NCI-H2081 treated with DMSO at 0.1 percent for 48 hours (cell line): ENCODE measurements at places on chromosomes 5 and 9.

DNA sequence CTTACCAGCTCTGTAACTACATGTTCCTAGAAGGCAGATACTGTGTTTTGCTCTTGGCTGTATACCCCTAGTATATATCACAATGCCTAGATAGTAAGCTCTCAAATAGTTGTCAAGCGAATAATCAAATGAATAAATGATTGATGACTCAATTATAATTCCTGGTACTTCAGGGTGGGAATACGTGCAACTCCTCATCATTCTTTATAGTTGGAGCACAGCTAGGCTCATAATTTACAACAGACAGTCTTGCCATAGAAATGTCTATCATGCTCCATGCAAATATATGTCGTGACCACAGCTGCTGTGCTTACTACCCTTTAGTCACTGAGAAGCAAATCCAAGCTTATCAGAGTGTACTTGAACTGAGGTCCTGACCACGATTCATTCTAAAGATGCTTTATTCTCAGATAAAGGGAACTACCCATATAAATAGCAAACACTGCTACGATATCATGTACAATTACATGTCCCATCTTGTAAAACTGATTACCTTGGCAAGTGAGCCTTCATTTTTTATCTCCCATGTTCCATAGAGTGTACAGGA lies 52.1 kb downstream of the STRBP start:
- no peak for DNase-seq

DNA sequence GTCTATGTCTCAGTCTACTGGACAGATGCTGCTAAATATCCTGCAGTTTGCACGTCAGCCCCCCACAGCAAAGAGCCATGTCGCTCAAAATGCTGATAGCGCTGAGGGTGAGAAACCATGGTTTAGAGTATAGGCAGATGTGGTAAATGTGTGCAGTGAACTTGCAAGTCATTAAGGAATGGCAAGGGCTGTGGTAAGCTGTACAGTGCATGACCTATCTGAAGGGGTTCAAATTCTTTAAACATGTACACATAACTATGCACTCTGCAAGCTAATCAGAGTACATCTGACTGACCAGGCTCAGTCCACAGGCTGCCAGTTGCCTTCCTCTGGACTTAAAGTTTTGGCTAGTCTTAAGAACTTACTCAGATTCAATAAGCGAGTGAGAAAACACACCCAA lies 170.7 kb downstream of the CFAP90 start:
- DNase-seq: no peak

- no peak for DNase-seq
These were observed 116.7 kb upstream of the HAPLN1 start for GRCh38 chr5:83837265-83837907.

GRCh38 chr5:92836855-92837755 lies 743.9 kb downstream of the NR2F1-AS1 start:
- no peak for DNase-seq

DNA sequence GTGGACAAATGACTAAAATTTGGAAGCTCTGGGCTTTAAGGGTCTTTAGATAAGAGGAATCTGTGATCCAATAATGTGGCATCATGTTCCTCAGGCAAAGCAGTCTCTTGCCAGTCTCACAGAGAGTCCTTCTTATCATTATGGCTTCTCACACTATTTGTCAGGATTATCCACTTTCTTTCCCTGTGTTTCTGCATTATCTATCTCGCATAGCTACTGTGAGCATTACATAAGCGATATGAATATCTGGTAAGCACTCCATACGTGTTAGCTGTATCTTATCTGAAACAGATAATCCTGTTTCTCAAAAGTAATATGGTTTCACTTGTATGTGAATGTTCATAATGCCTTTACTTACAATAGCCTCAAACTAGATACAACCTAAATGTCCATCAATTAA lies 9.6 kb downstream of the MCC start:
- no peak for DNase-seq
